ENCODE measurements at places on chromosomes 13 and 19.

GRCh38 chr13:23477101-23477500 is 43.6 kb upstream of the SACS start:
- DNase-seq, result no peak

GRCh38 chr13:111399334-111399733 is 78.9 kb downstream of the TEX29 start:
- no peak for DNase-seq

DNA sequence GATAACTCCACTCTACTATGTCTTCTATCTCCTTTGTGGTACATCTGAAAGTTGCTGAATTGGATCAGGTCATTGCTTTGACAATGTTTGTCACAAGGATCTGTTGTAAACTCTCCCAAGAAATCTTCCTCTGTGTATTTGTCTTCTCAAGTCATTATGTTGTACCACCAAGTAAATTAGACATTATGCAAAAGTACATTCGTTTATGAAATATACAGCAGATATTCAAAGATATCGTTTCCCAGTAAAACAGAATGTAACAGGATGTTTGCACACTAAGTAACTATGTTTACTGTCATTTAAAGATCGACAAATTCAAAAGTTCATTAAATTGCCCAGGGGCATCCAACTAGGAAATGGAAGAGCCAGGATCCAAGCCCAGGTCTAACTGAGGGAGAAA is 739.4 kb downstream of the EFNB2 start:
- no peak for DNase-seq

GRCh38 chr13:37501187-37501586 is 97.4 kb downstream of the POSTN start:
- DNase-seq, result no peak

DNA sequence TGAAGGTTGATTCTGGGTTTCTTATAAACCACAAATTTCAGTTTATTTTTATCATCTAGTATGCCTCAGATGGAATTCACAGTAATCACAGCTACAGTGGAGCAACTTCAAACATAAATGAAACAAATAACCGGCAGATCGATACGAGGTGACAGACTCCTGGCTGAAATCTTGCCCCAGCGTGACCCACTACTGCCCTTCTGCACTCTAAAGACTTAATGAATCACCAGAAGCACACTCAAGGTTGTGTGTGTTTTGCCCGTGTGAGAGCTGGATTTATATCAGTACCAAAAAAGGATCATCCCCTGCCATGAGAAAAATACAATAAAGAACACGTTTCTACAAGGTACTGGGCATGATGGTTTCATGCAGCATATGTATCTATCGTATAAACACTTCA is 161.7 kb downstream of the KLF12 start:
- no peak for DNase-seq

- peak; percentile 85 for DNase-seq
Measured at GRCh38 chr19:3304871-3305423, 61.4 kb upstream of the NFIC start.

DNA sequence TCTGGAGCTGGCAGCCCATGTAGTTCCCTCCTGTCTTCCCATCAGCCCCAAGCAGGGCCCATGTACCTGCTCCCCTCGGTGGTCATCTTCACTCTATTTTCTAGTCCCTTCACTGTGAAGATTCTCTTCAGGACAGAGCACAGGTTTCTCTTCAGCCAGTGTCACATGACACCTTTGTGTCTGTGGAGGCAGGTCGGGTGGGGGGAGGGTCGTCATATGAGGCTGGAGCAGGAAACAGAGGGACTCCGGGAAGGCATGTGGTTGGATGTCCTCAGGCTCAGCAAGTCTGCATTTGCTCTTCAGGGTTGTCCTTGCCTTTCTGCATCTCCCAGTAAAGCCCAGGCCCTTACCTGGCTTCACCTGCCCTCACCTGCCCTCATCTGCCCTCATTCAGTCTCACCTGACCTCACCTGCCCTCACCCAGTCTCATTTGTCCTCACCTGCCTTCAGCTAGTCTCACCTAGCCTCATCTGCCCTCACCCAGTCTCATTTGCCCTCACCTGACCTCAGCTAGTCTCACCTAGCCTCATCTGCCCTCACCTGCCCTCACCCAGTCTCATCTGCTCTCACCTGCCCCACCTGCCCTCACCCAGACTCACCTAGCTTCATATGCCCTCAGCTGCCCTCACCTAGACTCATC is 120.3 kb downstream of the ZDHHC20 start:
- DNase-seq, result no peak

GRCh38 chr13:75788481-75788981 is 152.4 kb downstream of the LMO7 start:
- DNase-seq, result no peak

- peak; percentile 80 for DNase-seq
Measured at GRCh38 chr19:14363183-14364097, 17.8 kb upstream of the ADGRE5 start.

DNA sequence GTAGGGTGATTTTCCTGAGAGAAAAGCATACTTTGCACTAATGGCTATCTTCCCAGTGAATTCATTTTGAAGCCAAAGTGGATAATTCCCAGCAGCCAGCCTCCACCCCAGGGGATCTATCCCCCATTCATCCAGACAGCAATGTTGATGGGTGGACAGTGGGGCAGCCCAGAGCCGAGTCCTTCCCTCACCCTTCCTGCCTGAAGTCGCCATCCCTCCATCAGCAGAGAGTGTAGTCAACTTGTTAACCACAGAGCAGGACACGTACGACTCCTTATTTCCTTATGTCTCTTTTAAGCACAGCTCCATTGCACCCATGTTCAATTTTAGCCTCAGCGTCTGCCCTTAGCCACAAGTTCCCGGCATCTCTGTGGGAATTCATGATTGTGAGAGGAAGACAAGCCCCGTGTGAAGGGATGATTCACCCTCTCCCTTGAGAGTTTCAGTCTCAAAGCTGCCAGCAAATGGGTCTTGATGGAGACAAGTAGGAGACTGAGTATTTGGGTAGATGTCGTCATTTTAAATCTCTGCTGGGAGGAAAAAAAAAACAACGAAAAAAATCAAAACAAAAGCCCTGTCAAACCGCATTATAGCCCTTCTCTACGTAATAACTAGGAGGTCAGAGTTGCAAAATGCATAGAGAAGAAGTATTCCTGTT is 58.3 kb upstream of the MEDAG start:
- peak; percentile 48 for DNase-seq

DNA sequence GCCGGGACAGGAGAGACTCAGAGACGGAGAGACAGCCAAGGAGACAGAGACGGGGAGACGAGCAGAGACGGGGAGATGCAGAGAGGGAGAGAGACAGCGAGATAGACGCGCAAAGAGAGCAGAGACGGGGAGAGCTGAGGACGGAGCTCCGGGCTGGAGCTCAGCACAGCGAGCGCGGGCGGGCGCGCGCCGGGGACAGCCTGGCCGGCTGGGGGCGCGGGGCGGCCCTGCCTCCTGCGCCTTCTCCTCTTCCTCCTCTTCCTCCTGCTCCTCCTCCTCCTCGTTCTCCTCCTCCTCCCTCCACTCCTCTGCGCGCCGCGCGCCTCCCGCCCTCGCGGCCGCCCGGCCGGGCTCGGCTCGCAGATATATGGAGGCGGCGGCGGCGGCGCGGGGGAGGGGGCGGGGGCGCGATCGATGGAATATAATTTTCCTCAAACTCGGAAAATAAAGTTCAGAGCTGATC is at the start of gene ERFL:
TSS of gene ERFL (minus strand) at position 229 of the 463 bp plus-strand sequence. CDS start 15,530 bp downstream, outside the sequence.
- DNase-seq, result no peak

- DNase-seq, result no peak
Measured at GRCh38 chr13:75279834-75280369, 202.1 kb downstream of the TBC1D4 start.

GRCh38 chr13:42883142-42883541 is 101.8 kb downstream of the FAM216B start:
- DNase-seq, result no peak

DNA sequence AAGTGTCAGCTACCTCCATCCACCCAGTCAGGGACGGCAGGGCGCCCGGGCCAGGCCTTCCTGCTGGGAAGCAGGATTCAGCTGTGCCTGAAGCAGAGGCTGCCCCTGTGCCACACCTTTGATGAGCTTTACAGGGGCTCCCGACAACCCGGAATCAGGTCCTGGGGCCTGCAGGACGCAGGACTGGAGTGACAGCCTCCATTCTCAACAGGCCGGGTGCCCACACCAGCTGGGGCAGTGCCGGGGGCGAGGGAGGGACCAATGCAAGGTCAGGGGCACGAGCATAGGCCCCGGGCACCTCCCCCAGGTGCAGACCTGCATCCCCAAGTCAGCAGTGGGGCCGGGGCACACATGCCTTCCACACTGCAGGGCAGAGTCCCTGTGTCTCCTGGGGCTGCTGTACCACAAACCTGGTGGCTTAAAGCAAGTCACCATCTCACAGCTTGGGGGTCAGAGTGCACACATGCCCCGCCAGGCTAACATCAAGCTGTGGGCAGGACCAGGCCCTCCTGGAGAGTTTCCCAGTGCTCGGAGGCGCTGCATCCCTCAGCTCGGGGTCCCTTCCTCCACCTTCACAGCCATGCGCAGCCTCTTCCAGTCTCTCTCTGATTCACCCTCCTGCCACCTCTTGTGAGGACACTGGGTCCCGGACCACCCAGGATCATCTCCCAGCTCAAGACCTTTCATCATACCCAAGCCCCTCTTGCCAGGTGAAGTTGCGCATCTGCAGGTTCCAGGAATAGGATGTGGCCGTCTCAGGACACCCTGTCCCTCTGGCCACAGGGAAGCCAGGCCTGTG is 13.4 kb downstream of the UBXN6 start:
- DNase-seq, result no peak

- no peak for DNase-seq
Measured at GRCh38 chr19:35904311-35905068, 2.2 kb downstream of the HCST start.

- no peak for DNase-seq
Measured at GRCh38 chr19:11265177-11265784, 3.0 kb upstream of the DOCK6 start.

- no peak for DNase-seq
Measured at GRCh38 chr13:112450904-112451240, 74.7 kb downstream of the SPACA7 start.

GRCh38 chr19:38674388-38675171 is 27.1 kb downstream of the ACTN4 start:
- DNase-seq, result no peak

DNA sequence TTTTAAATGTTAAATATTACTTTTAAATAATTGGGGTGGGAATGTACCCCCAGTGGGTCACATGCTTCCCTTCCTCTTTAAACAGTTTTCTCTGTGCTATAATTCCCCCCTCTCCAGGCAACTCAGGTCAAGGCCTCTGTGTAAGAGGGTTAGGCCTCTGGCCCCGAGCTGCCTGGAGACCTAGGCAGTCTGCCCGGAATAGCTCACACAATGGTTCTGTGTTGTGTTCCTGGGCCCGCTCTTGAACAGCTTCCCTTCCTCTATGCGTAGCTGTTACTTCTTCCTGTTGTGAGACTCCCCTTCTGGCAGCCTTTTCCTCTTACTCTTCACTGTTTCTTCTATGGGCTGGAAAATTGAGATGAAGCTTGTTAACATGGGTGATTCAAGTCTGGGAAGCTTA is 14.8 kb upstream of the ZNF492 start:
- DNase-seq, result no peak

DNA sequence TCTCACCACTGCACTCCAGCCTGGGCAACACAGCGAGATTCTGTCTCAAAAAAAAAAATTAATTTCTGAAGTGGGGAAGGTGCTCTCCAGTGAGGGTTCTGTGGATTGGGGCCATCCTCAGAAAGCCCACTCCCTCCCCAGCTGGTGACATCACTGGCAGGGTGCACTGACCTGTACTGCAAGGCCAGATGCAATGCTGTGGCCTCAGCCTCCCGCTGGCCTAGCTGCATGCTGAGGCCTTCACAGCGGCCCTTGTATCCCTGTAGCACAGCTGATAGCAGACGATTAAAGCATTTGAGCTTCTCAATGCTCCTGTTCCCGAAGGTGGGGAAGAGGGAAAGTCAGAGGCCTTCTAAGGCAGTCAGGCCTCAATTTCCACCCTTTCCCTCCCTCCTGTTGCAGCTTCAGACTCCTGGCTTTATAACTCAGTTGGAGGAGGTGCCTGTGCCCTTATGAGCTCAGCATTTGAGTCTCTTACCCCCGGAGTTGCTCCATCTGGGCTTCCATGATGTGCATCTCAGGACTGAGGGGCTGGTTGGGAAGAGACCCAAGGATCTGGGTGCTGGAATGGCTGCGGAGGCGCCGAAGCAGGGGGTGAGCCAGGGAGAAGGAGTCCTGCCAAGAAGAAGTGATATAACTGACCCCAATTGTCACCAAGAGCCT is 5.3 kb downstream of the USHBP1 start:
- DNase-seq, result no peak

DNA sequence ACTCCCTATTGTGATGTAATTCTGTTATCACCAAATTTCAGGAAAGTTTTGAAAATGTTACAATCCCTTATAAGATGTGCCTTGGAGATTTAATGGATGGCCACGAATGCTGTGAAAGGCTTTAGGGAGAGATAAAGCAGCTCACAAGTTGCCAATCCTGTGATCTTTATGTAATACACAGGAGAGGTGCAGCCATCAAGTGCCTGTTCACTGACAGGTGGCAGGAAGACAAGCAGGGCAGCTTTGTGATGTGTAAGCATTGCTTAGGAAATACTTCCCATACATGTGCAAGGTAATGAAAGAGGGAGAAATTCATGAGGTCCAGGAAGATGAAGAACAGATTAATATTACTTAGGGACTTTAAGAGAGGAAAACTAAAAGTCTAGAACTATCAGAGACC is 628.8 kb downstream of the SLITRK6 start:
- DNase-seq, result no peak

DNA sequence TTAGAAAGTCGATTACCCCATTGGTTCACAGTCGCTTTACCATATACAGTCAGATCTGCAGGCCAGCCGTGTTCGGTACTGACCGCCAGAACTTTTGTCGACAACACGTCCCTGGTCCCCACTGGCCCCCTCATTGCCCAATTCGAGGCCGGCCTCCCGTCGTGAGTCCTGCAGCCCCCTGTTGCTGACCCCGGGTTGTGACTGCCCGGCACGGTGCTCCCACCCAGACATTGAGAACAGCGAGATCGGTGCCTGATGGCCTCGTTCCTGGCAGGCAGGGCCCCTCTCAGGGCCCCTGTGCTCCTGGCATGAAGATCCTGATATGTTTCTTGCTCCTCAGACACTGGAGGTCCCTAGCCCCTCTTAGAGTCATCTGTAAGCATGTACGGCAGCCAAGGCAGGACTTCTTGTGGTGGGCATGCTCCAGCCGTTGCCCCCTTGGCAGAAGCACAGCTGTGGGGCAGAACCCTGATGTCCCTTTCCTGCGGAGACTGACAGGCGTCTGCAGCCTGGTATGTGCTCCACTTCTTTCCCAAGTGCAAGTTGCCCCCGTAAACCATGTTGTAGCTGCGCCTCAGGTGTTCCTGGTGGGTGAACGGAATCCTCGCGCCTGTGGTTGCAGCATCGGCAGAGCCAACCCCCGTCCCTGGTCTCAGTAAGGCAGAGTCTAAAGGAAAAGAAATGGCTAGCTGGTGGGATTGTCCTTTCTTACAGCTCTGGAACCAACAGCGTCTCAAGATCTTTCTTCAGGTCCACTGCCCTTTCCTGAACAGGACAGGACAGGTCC is 123.2 kb upstream of the SPACA7 start:
- no peak for DNase-seq

GRCh38 chr19:49588365-49589122 is 2.4 kb upstream of the PRR12 start:
- DNase-seq, result peak; percentile 47

- no peak for DNase-seq
Measured at GRCh38 chr19:18377026-18377425, 8.9 kb upstream of the GDF15 start.

GRCh38 chr13:20118268-20119140 is 42.3 kb downstream of the GJA3 start:
- peak; percentile 30 for DNase-seq
